ENCODE measurements at places on chromosomes 6 and 20.
A peak's percentile ranks its signal among the peaks of the same experiment; 100 is the strongest.

- DNase-seq: no peak
These were observed 154.1 kb upstream of the BMP2 start for GRCh38 chr20:6613280-6613861.

DNA sequence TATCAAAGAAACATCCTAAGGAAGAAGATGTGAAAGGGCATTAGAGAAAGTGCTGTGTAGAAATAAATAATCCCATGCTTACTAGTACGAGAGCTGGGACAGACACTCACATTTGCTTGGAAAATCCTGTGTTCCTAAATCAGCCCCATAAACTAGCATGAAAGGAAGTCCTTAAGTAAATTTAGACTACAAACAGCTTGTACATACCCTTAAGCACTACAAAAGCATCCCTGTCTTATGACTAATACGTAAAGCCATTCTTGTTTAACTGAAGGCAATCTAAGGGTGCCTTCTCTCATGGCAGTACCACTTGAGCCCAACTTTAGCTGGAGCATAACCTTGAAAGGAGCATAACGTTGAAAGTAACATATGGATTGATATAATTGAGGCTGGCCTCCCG lies 15.4 kb upstream of the FOXQ1 start:
- DNase-seq: no peak

DNA sequence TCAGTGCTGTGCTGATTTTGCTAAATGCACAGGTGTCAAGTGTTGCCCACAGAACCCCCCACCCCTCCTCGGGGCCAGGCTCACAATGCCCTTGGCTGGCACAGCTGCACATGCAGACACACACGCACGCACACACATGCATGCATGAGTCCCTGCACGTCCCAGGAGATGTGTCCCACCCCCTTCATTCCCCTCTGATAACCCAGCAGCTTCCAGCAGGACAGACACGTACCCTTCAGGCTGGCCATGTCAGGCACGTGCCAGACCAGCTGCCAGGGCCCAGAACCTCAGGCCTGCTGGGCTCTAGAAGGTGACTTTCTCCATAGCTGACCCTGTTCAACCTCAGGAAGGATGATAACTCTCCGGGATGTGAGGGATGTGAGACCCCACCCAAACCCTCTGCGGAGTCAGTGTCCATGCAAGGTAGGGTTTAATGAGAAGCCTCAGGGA lies 44.4 kb downstream of the MRPL14 start:
- no peak for DNase-seq

- DNase-seq: no peak
These were observed 56.3 kb upstream of the OLIG3 start for GRCh38 chr6:137550535-137550934.

GRCh38 chr20:1427457-1428054 lies 34.7 kb upstream of the FKBP1A start:
- no peak for DNase-seq

DNA sequence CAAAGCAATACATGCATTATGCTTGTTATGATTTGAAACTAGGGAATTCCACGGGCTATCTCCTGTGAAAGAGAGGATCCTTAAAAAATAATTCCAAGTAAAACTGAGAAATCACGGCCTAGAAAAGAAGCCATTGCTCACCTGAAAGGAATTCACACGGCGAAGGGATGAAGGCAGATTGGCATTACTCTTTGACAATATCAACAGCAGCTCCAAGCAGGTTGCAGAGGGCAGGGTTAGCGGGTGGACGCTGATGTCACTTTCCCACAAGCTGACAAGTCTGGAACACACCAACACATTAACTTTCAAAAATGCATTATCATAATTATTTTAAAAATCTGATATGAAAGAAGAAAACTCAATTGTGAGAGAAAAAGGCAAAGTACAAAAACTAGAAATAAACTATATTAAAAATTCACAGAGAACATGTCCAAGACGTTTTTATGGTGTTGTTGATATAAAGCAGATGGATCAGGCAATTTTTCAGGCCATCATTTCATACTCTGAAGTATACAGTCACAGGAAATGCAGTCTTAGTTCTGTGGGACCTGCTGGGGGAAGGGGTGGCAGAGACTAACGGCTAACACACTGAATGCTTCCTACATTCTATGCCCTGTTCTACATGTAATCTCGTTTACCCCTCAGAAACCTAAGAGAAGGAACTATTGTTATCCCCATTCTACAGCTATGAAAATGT lies 108.3 kb downstream of the UBE3D start:
- DNase-seq: no peak

- DNase-seq: no peak
These were observed 7.8 kb downstream of the TCF15 start for GRCh38 chr20:602111-602970.

DNA sequence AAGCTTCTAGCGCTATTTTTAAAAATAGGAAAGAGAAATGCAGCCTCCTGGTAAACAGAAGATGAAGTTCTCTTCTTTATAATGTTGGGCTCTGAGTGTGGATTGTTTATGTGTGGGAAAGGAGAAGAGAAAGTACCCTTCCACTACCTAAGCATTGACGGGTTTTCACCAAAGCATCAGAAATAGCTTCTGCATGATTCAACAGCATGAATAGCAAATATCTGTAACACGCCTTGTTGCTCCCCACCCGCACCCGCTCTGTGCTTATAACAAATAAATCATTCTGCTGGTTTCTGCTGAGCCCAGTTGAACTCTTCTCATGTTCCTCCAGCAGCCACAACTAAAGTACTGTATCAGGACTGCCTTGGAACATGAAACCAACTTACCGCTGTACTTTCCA lies 20.7 kb downstream of the TXLNB start:
- DNase-seq: no peak

DNA sequence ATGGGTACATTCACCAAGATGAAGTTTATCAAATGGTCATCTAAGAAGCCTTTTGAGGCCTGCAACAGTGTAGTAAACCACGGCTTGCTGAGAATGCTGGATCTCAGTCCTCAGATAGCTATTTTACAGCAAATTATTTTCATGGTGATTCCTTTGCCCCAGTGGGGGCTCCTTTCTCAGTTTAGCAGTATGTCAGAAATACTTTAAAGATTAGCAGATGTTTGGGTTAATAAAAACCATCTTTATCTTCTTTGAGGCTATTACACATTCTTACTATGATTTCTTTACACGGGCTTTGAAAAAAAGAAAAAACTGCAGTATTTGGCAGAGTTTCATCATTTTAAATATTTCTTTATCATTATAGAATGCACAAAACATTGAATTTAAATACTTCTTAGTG lies 10.7 kb downstream of the MYLIP start:
- no peak for DNase-seq

GRCh38 chr20:48690888-48691287 lies 136.9 kb downstream of the PREX1 start:
- no peak for DNase-seq

GRCh38 chr6:135161411-135162395 lies 19.4 kb upstream of the MYB start:
- DNase-seq: no peak

GRCh38 chr20:35830264-35830663 lies 58.4 kb downstream of the PHF20 start:
- DNase-seq: no peak

- no peak for DNase-seq
These were observed 313.6 kb downstream of the ALDH8A1 start for GRCh38 chr6:134636186-134636799.

DNA sequence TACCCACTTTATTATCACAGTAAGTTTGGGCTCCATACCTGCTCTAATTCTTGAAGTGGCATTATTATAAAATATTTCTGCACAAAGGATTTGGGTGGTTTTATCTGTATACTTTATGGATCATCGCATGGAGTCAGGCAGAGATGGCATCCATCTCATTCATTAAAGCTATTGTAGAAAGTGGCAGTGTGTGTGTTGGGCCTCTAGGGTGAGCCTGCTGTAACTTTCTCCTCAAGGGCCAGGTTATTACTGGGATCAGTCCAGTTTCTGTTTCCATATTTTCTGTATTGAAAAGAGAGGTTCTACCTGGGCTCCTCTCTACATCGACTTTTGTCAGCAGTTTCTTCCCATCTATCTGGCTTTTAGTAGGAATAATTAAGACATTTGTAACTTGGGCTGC lies 511.1 kb downstream of the MMUT start:
- no peak for DNase-seq

GRCh38 chr20:62616728-62617621 lies 25.3 kb upstream of the SLCO4A1 start:
- peak; percentile 50 for DNase-seq

DNA sequence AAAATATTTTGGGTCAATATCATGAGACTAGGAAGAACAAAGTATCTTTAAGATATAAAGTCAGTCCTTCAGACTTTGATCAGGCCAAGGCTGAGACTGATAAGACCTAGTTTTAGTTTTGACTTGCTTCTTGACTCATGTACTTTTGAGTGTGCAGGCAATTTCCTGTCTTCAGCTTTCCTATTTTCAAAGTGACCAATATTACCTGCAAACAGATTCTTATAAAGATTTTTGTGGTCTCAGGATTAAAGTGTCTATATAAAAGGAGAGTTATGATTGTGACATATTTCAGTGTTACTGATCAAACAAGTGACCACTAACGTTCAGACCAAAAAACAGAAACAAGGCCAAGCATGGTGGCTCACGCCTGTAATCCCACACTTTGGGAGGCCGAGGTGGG lies 36.0 kb upstream of the AKIRIN2 start:
- DNase-seq: no peak

DNA sequence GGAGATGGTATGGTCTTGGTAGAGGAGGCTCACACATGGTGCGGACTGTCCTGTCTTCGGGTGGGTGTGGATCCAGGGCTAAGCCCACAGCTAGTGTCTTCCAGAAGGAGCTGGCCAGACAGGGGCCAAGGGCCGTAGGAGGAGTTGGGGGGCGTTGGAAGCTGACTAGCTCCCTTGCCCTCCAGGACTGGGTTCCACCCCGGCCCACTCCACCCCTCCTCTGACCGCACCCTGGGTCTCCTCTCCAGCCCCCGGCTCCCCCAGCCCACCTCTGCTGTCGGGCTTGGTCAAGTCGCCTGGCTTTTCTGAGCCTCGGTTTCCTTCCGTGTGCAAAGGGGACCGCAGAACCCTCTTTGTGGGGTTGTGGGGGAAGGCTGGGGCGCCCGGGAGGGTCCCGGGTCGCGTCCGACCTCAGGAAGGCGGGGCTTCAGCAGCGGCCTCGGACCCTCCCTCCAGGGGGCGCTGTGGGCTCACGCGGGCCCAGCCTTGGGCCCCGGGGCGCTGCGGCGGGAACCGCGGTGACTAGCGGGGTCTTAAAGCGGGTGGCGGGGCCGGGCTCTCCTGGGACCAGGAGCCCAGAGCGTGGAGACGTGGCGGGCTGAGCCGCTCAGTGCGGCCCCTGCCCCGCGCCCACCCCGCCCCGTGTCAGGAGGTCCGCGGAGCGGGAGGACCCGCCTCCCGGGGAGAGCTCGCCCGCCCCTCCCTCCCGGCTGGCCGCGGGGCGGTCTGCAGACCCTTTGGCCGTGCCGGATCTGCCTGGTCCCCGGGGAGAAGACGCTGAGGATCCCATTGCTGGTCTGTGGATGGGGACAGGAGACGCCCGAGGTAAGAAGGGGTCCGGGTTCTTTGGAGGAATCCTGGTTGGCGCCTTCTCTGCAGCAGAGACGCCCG lies 5.4 kb downstream of the NPBWR2 start:
- DNase-seq: no peak

All from stimulated activated CD4-positive, alpha-beta T cell treated with anti-CD3 and anti-CD28 coated beads, Interleukin-1b, Interleukin-23, amount 100 ng/mL, for 1 hour (primary cell).